Activated CD4-positive, alpha-beta T cell treated with anti-CD3 and anti-CD28 coated beads for 1 hour (primary cell): ENCODE measurements at places on chromosomes 5 and 9.

- DNase-seq, result no peak
These were observed 1.2 kb downstream of the SLC31A2 start for GRCh38 chr9:113151696-113152630.

DNA sequence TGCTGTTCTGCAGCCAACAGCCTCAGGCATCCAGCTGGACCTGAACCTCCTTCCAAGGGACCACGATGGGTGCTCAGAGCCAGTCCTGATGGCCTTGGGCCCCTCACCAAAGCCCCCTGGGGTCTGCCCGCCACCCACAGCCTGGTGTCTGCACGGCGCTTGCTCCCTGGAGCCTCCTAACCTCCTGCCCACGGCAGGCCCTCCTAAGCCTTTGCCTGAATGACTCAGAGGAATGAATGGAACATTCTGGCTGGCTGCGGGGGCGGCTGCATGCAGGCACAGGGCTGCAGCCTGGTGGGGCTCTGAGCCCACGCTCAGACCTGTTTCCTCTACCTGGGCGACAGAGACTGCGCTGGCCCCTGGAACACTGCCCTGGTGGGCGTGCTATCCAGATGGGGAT lies 6.9 kb downstream of the SOHLH1 start:
- no peak for DNase-seq

DNA sequence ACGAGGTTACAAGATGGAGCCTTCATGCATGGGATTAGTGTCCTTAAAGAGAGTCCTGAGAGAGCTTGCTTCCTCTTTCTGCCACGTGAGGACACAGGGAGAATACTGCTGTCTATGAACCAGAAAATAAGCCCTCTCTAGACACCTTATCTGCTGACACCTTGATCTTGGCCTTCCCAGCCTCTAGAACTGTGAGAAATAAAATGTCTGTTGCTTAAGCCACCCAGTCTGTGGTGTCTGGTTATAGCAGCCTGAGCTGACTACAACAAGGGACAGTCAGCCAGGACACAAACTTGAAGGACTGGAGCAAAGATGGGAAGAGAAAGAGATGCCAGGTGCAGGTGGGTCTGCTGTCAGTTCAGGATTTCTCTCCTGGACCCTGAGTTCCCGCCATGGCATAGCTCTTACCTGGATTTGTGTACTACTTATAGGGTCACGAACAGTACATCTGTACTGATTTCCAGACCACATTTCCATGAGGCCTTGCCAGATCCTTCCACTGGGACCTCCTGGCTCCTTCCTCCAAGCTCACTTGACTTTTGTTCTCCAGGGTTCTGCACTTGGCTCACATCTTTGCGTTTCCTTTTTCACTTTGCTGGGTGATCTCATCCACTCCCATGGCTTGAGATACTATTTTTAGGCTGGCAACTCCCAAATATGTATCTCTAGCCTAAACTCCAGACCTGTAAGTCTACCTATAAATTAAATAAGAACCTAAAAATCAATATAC lies 44.9 kb upstream of the LIFR start:
- no peak for DNase-seq

- no peak for DNase-seq
These were observed 71.1 kb upstream of the IL17B start for GRCh38 chr5:149450199-149450598.

GRCh38 chr5:7398596-7399280 lies 2.8 kb downstream of the ADCY2 start:
- no peak for DNase-seq

- no peak for DNase-seq
These were observed 167.6 kb upstream of the MAP1B start for GRCh38 chr5:71939452-71940230.

GRCh38 chr5:98651715-98652114 lies 121.7 kb upstream of the RGMB start:
- no peak for DNase-seq

DNA sequence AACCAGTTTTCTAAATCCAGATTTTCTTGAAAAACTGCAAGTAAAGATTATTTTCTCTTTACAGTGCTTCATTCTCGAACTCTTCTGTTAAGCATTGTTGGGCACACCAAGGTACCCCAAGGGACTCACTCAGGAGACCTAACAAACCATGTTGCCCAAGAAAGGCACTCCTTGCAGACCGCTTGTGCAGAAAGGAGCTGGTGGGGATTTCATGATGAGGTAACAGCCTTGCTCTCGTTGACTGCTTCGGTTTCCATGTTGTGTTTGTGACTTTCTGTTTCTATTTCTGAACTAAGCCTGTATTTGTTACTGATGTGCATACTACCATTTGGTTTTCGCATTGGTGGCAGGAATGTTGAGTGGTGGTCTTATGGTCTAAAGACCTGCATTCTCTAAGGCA lies 266.6 kb upstream of the DAP start:
- no peak for DNase-seq

DNA sequence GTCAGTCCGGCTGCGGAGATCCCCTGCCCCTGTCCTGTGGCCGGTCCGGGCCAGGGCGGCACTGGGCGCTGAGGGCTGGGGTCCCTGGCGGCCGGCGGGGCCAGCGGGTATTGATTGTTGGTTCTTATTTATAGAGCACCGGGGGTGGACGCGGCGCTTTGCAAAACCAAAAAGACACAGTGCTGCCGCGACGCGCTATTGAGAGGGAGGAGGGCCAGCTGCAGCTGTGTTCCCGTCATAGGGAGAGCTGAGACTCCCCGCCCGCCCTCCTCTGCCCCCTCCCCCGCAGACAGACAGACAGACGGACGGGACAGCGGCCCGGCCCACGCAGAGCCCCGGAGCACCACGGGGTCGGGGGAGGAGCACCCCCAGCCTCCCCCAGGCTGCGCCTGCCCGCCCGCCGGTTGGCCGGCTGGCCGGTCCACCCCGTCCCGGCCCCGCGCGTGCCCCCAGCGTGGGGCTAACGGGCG lies 2.5 kb downstream of the LRRC26 start:
- DNase-seq, result no peak

GRCh38 chr5:181223729-181224389 lies 778 bp downstream of the TRIM41 start:
- DNase-seq, result no peak

DNA sequence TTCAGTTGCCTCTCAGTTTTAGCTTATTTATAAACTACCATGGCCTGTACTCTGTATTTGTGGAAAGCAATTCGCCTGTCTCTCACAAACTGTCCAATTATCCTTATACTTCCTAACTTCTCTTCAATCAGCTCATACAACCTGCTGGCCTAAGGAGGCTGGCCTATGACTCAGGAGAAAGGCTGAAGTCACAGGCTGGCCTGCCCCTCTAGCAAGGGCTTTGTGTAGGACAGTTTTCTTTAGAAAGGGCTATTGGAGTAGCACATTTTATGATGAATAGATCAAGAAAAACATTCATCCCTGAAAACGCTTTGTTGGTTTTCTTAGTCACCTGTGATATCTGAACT lies 988.7 kb upstream of the ARRDC3 start:
- no peak for DNase-seq

GRCh38 chr5:179858241-179858585 lies 404 bp downstream of the MRNIP start:
- DNase-seq, result no peak

- DNase-seq, result no peak
These were observed 421.4 kb upstream of the DAB2 start for GRCh38 chr5:39846144-39846543.

DNA sequence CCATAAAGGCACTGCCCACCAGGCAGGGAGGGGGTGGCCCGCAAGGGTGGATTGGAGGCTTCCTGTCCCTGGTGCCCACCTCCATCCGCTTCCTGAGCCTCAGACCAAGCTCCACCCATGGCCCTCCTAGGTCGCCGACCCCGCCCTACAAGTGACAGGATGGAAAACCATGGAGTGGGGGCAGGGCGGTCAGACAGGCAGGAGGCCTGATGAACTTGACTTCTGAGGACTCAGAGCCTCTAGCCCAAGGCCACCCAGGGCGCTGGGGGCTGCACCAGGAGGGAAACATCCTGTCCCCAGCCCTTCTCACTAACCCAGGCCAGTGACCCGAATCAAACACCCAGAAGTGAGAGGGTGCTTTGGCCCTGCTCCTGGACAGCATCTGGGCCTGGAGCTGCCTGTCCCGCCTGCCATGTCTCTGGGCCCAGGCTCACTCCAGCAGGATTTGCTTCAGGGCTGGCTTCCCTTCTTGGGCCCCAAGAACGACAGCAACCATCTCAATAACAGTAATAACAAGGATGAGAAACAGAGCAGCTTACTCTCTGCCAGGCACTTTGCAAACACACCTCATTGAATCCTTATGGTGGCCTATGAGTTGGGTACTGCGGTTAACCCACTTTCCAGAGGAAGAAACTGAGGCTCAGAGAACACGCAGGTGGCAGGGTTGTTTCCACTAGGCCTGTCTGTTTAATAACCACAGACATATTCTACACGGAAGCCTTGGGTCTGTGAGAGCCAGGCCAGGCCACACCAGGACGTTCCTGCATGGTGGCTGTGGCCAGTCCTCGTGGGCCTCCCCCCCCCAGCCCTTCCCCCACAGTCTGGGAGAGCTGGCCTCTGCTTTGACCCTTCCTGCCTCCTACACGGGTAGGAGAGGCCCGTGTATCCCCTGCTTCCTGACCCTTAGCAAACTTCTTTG lies 4.4 kb upstream of the ST6GALNAC6 start:
- no peak for DNase-seq

DNA sequence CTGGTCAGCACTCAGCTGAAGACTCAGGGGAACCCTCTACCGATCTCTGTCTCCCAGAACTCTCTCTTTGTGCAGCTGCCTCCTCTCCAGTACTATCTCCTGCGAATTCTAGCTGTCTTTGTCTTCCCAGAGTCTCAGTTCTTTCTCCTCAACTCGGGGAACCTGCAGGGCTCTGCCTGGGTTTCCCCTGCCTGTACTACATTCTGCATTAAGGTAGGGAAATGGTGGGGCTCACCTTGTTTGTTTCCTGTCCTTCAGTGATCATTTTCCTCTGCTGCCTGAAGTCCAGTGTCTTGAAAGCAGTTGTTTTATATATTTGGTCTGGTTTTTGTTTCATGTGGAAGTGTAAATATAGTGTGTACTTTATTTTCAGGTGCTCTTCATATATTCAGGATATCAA lies 43.1 kb upstream of the IGFBPL1 start:
- DNase-seq, result no peak

DNA sequence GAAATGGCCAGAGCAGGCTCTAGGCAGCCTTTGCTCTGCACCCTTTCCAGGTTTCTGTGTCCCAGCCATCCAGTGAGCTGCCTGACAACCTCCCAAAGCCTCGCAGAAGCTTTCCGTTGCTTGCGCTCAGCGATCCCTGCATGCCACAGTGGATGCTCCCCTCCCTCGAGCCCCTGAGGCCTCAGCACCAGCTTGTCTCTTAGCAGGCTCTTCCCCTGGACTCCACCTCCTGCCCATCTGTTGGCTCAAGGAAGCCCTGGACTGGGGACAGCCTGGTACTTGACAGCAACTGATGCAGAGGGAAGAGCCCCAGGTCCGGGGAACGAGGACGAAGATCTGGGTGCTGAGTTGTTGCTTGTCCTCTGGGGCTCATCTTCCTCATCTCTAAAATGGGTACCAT lies 23.2 kb downstream of the TSPAN17 start:
- DNase-seq, result no peak
